ENCODE measurements at places on chromosomes 7 and 10.

GRCh38 chr10:25280076-25280475 lies 105.3 kb downstream of the GPR158 start:
- no peak for DNase-seq

- no peak for DNase-seq
Observed at GRCh38 chr10:106395041-106395749, 769.3 kb downstream of the SORCS1 start.

GRCh38 chr10:79390551-79391229 lies 43.4 kb downstream of the PPIF start:
- DNase-seq = no peak

- no peak for DNase-seq
Observed at GRCh38 chr7:127816354-127817190, 164.6 kb downstream of the SND1 start.

- no peak for DNase-seq
Observed at GRCh38 chr10:122056431-122057094, 67.6 kb downstream of the TACC2 start.

DNA sequence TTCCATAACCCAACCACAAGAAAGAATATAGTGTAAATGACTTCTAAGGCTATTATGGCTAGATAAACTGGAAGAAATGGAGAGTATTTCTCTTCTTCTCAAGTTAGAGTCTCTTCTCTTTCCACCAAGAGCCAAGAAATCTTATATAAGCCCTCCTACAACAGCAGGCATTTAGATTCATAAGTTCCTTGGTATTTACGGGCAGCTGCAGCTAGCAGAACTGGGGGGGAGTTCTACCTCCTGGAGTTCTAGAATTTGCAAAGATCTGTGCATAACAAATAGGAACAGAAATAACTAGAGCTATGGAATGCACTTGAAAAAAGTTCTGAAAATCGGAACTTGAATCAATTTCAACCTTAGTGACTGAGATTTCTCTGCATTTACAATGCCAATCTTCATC lies 715.2 kb upstream of the GRM3 start:
- DNase-seq = no peak

DNA sequence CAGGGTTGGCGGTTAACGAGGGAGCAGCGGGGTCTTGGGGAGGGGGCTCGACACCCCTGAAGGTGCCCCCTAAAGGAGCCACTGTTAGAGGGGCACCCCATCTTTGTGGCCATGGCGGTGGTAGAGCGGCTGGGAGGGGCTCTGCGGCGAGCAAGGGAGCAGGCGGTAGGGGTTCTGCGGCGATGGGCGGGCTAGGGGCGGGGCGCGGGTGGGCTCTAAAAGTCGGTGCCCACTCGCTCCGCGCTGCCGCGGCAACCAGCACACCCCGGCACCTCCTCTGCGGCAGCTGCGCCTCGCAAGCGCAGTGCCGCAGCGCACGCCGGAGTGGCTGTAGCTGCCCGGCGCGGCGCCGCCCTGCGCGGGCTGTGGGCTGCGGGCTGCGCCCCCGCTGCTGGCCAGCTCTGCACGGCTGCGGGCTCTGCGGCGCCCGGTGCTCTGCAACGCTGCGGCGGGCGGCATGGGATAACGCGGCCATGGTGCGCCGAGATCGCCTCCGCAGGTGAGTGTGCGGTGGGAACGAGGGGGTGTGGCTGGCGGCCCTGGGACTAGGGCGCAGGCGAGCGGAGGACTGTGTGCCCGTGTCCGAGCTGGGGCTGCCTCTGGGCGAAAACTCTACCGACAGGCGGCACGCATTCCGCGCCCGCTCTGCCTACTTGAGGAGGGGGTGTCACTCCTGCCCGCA lies at the start of gene MEST:
Gene MEST, plus strand, starts transcription at position 245 of the 682 bp plus-strand sequence. Its CDS starts 229 bp downstream, at position 474.
- DNase-seq = no peak

DNA sequence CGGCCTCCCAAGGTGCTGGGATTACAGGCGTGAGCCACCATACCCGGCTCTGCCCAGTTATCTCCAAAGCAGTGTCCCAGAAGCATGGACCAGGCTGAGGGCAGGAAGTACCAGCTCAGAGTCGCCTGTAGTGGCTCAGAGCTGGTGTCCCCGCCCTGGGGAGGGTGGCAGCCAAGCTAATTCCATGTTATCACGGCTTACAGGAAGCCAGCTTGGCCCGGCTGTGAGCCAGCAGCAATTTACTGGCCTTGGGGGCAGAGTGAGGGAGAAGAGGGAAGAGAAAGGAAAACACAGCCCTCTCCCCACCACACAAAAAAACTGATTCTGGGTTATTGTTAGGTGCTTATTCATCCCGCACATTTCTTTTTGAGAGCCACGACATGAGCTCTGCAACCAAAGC lies 88.1 kb downstream of the HIP1 start:
- no peak for DNase-seq

DNA sequence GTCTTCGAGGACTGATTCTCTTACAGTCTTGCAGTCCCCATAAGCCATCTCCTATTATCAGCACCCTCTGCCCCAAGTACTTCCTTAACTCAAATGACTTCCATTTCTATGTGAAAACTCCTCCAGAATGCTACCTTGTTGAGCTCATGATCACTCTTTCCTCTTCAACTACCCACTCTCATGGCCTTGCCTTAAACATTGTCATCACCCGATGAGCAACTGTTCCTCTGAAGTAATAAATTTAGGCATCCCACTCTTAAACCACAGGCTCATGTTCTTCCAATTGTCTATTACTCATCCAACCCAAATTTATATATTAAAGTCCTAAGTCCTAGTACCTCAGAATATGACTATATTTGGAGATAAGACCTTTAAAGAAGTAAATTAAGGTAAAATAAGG lies 152.9 kb downstream of the C1GALT1 start:
- no peak for DNase-seq

DNA sequence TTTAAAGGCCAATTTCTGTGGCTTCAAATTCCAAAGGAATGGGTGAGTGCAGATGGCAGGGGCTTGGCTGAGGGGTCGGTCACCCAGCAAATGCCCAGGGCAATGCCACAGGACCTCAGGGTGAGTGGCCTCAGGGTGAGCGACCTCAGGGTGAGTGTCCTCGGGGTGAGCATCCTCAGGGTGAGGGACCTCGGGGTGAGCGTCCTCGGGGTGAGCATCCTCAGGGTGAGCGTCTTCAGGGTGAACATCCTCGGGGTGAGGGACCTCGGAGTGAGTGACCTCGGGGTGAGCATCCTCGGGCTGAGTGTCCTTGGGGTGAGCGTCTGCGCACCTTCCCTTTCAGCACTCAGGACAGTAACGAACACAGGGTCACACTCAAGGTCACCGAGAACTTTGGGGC lies 59.2 kb downstream of the ADARB2 start:
- no peak for DNase-seq

DNA sequence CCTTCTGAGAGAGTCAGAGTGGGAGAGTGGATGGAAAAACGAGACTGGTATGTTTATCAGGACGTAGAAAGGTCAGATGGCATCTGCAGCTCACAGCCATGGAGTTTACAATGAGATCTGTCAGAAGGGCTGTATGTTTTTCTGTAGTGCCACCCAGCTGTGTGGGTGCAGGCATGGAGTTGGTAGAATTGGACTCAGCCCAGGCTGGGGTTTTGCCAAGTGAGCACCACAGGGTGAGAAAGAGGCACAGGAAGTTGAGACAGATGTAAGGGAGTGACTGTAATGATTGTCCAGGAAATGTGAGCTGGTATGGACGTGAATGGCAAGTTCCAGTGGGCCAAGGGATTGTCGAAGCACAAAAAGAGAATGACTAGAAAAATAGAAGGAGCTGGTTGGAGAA lies 9.1 kb upstream of the ZYX start:
- DNase-seq = no peak

DNA sequence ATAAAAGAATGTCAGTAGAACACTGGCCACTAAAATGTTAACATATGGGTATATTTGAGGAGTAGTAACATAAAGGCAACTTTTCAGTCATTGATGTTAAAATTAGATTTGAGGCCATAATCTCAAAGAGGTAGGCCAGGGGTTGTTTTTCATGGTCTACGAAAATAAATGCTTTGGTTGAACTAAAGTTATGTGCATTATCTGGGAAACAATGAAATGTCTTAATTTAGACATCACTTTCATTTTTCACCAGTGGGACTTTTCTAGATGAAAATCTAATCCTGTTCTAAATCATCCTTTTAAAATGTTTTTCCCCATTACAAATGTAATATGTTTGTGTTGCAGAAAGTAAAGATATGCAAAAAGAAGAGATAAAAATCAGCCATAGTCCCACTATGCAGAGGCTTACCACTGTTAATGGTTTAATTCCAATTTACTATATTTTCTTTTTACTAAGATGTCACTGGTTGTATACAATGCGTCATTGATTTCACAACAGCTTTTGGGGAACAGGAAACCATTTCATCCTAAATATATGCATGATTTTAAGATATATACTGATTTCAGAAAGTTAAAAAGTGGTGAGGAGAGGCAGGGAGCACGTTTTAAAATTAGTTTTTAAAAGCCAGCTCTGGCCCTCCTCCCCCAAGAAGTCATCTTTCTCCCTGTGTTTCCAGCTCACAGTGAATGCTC lies 64.3 kb downstream of the ARID5B start:
- no peak for DNase-seq

DNA sequence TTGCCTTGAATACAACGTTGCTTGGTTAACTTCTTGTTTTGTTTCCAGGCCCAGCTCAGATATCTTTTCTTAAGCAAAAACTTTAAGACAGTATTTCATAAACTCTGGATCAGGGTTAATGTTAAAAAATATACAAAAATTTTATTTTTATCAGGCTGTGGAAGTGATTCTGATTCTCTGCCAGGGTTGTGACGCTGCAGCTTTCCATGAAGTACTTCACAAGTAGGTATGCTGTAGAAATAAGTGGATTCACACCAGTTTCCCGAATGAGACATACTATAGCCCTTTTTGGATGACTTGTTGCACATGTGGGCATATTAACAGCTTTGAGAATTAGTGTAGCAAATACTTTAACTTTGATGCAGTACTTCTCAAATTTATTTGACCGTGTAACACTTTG lies 70.1 kb downstream of the CDK14 start:
- no peak for DNase-seq

GRCh38 chr7:36070230-36070629 lies 82.8 kb upstream of the EEPD1 start:
- DNase-seq = no peak

GRCh38 chr7:69599286-69599954 lies 1.1 kb downstream of the AUTS2 start:
- DNase-seq = no peak

DNA sequence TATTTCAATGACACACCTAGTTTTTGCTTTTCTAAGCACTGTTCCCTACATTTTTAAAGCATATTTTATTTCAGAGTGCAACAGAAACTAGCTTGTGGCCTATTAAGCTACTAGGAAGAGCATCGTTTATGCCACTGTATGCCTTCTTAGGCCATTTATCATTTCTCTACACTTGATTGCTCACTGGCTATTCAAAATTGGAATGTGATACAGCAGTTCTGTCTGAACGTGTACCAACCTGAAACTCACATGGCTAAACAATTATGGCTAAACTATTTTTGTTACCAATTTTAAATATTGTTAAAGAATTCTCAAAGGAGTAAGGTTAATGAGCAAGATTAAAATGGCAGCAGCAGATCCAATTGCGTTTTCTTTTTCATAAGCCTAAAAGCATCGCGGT lies 105.2 kb downstream of the GSAP start:
- DNase-seq = no peak

GRCh38 chr7:139655305-139655704 lies 122.5 kb downstream of the HIPK2 start:
- DNase-seq = no peak

DNA sequence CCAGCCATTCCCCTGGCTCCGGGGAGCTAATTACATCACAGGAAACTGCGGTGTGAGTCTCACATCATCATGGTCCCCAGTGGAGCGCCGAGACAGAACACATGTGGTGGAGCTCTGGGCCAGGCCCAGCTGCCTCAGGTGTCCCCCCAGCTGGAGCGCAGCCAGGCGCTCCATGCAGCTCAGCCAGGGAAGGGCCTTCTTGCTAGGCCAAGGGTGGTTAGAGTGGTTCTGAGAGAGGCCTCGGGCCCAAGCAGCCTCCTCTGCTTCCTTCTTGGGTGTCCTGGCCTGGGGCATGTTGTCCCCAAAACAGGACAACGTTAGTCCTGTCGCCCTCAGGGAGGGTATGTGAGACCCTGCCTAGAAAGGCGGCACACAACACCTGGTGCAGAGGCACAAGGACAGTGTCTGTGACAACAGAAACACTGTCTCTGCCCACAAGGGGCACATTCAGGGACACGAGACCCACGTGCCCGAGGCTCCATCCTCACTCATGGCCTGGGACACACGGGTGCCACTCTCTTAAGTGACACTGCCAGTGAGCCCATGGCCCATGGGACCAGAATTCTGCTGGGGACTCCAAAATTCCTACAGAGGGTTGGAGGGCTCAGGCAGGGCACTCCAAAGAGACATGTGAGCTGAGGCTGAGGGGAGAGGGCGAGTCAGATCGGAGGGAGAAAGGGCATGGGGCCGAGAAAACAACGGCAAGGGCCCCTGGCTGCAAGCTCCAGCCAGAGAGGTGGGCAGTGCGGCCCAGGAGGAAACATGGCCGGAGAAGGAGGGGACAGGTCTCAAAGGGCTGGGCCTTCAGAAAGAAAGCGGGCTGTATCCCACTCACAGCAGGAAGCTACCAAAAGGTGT lies 37.0 kb upstream of the RET start:
- DNase-seq = no peak

DNA sequence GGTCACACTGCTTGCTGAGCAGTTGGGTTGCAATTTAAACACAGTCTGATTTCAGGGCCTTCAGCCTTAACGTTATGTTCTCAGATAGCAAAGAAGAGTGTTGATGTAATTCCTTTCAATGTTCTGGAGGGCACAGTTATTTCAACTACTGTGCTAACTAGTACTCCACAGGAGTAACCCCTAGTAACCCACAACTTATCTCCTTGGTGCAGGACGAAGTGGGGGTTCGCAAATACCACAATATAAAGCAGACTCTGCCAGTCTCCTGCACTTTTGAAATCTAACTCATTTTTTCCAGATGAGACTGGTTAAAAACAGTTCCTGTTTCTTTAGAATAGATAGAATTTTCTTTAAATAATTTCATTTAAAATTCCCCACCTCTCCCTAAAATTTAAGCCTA lies 47.1 kb upstream of the NCAPG2 start:
- no peak for DNase-seq

DNA sequence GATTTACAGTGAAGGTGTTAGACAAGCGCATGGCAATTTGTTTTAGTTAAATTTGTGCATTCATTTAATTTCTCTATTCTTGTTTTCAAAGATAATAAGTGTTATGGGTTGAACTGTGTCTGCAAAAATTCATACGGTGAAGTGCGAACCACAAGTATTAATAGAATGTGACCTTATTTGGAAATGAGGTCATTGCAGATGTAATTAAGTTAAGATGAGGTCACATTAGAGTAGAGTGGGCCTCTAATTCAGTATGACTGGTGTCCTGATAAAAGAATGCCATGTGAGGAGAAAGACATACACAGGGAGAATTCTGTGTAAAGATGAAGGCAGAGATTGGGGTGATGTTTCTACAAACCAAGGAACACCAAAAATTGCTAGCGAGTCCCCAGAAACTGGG lies 158.8 kb upstream of the SEMA3E start:
- DNase-seq = no peak

DNA sequence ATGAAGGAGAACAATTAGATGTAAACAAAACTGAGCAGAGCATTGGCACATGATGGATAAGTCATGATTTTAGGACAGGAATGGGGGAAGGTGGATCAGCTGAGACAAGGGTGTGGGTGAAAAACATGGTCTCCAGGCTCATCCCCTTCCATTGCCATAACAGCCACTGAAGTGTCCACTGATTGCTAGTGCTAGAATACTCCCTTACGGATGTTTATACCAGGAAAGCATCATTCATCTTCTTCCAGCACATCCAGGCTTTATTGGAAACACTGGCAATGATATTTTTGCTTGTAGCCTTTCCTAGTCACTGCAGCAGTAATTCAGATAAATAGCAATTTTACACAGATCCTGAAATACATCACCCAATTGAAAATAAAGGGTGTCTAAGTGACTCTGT lies 259.5 kb downstream of the PLXDC2 start:
- DNase-seq = no peak

Measured in stimulated activated CD8-positive, alpha-beta memory T cell treated with anti-CD3 and anti-CD28 coated beads, Interleukin-7, amount 100 ng/mL, for 24 hours (primary cell).